ENCODE measurements at places on chromosomes 5 and 9.

GRCh38 chr9:126838895-126839294 lies 21.5 kb upstream of the ZBTB34 start:
- DNase-seq, result no peak

GRCh38 chr9:68969538-68969937 lies 44.4 kb downstream of the PRKACG start:
- no peak for DNase-seq

DNA sequence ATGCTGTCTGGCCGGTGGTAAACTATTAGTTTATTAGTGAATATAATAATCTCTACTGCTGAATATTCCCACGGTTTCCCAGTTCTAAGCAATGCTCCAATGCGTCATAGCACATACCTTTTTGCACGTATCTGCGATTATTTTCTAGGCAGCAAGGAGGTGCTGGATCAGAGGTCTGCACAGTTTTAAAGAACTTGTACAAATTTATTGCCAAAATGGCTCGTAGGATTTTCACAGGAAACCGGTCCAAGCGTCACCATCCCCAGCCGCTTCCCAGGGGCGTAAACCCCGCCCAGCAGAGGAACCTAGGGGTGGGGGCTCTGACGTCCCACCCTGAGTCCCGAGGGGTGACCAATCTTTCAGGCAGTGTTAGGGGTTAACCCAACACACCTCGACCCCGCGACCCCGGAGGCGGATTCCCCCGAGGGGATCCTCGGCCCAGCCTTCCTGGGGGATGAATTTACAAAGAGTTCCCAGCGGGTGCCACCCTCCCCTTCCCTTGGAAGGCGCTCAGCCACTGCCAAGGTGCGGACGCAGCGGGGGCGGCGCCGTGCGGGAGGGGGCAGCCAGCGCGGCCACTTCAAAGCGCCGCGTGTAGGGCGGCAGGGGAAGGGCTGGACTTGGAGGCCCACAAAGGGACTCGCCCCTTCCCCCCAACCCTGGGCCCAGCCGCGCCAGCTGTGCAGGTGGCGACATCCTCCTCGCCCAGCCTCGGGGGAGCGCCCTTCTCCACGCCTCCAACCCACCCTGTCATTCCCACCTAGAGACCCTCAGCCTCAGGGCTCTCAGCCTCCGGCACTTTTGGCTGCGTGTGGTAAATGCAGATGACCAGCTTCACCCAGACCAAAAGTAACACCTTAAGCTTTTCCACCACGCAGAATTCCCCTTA lies 43.5 kb upstream of the TCF7 start:
- DNase-seq, result peak; percentile 36

DNA sequence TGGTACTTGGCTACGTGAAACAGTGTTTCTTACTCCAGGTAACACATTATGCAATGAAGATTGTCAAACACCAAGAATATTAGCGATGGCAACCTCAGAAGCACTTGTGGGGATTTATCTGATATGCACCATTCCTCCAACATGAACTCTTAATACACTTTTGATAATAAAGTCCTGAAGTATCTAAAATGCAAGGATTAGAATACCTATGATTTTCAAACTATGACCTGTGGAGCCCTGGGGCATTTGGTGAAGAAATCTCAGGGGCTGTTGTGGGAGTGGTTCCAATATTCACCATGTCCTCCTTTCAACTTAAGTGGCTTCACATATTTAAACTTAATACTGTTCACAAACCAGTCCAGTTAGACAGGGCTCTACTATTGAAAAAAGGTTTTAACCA lies 214.6 kb upstream of the POU5F2 start:
- DNase-seq, result no peak

DNA sequence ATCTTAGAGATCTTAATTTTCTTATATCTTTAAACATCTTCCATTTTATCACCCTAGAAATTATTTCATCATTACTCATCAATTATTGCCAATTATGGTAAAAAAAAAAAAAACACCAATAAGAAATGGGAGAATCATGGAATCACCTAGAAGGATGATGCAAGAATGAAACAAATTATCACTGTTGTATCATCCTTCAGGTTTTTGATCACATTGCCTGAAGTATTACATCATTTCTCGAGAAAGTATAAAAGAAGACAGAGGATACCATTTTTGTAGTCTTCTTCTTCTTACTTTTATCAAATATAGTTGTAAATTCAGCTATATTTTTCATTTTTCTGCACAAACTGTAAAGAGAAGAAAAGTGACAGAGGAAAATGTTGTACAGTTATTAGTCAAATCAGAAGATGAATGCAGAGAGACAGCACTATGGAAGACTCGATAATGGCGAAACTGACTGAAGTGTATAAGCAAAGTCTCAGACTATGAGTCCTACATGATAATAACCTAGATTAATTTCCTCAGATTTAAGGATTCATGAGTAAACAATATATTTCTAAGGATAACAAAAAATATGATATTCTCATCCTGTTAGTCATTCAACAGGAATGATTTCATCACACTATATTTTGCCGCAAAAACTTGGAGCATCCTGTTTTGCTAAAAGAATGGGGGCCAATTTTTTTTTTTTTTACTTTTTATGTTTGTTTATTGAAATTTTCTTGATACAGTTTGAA lies 5.9 kb upstream of the STC2 start:
- no peak for DNase-seq

- no peak for DNase-seq
Observed at GRCh38 chr9:91677331-91677730, 253.7 kb upstream of the NFIL3 start.

- DNase-seq, result no peak
Observed at GRCh38 chr9:93051680-93052089, 6.8 kb upstream of the SUSD3 start.

DNA sequence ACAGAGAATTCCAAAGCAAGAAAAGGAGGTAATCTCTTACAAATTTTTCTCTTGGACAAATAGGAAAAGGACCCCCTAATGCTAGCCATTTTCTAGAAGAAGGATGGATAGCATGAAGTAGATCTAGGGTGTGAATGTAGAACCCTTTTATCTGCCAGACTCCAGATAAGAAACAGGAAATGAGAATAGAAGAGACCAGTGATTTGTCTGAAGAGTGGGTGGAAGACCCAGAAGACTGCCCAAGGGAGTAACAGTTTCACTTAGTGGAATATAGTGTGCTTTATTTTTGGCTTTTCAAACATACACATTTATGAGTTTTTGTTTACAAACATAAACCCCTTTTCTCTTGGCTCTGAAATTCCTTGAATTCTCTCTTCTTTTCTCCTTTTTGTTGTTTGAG lies 25.0 kb downstream of the ECM2 start:
- no peak for DNase-seq
